Subcutaneous preadipocyte (primary cell): ENCODE measurements at places on chromosomes 5 and 9. TPM values are rescaled to one million over a fixed set of nuclear protein-coding genes. Genes with fewer than 3 reads are reported as not detected.

PCDHGB3 gene
- 2.2 and 2.9 TPM in 2 replicates for total RNA-seq

DUSP1 gene
- 96.8 and 158 TPM in 2 replicates for total RNA-seq

IFNB1 gene
- total RNA-seq: not detected in 2 replicates

RXFP3 gene
- not detected in 2 replicates for total RNA-seq

FBN2 gene
- 32.0 and 96.6 TPM in 2 replicates for total RNA-seq

AGXT2 gene
- total RNA-seq: not detected in 2 replicates
